ENCODE measurements at places on chromosomes 13 and 19. TPM values are rescaled to one million over a fixed set of nuclear protein-coding genes. Genes with fewer than 3 reads are reported as not detected.

GRCh38 chr19:30310602-30311263 lies 61.5 kb upstream of the ZNF536 start:
- no peak for DNase-seq

DNA sequence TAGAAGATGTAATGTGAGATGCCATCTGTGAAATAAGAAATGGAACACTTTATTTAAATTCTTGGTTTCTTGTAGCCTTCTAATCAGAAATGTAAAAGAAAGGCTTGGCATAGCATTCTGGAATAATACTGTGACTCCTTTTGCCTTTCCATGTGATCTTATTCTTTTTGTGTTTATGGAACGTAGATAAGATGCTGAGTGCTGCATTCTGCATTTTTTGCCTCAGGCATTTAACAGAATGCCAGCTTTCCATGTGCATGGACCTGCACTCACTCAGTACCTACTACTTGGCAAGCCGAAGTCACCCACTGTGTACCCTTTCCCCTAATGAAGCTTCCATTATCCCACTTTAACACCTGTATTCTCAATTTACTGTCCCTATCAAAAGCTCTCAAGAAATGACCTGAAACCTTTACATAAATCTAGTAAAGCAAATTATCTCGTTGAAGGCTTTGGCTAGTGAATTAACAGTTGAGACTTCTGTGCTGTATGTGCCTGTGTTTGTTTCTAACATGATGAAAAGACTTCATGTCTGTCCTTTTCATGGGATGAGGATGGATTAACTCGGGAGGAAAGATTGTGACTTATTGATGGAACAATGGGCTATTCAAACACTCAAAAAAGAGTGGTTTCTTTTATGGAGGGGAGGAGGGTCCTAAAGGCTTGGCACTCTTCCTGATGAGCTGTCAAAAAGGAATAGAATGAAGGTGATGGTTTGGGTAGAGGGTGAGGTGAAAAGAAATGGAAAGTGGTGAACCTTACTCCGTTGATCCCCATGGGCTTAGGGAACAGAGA lies 44.7 kb upstream of the FRY start:
- no peak for DNase-seq

DNA sequence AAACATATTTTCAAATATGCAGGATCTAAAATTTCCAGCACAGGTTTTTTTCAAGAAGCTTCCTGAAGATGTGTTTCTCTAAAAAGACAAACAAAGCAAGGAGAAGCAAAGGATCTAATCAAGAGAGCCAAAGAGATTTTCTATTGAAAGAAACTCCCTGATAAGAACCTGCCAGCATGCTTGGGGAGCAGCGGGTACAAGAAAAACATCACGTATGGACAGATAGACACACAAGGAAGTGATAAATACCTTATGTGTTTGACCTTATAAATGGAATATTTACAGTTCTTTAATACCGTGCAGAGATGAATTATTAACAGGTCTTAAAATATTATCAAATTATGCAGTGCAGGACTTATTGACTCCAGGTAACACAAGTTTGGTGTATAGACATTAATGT lies 562.1 kb downstream of the DACH1 start:
- DNase-seq: peak; percentile 50

- DNase-seq: no peak
These were observed 39.9 kb downstream of the DOCK9 start for GRCh38 chr13:98937911-98938381.

- DNase-seq: no peak
These were observed 145.0 kb downstream of the SLITRK6 start for GRCh38 chr13:85654227-85654626.

GRCh38 chr19:41264581-41265394 lies 616 bp downstream of the HNRNPUL1 start:
- DNase-seq: peak; percentile 19

DNA sequence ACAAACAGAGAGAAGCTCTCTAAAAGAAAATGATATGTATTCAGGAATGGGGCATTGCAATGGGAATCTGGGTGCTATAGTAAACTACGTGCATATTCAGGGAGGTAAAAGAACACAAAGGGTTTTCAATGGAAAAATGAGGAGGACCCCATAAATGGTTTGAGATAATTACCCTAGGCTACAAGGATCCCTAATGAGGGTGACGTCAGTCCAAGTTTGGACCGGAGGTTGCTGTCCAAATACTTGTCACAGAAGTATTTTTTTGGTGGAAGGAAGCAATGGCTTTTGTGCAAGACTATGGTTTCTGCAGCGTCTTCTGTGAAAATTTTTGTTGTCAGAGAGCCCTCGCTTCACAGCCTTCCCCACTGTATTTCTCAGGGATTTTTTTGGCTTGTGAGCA lies 995 bp upstream of the CEACAM18 start:
- no peak for DNase-seq

DNA sequence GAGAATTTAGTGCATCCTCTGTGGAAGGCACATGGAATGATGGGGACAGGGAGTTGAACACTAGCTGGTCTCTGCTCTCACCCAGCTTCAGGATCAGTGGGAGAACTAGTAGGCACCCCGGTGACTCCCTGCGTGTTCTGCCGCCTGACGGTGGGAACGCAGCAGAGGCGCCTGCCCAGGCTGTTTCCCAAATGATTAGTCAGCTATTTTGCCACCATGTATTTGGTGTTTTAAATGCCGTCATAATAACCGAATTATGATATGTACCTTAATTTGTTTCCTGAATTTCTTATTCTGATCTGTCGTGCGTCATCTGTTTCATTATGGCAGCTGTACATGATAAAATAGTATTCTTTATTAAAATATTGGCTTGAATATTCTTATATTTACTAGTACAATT lies 115.9 kb upstream of the GJB6 start:
- no peak for DNase-seq

GRCh38 chr19:35869327-35870123 lies 1.2 kb downstream of the APLP1 start:
- peak; percentile 73 for DNase-seq

The ZNF587 gene
- total RNA-seq: 60.0 TPM

The CEACAM16 gene
- 0.12 TPM for total RNA-seq

The MAST1 gene
- total RNA-seq: 0.83 TPM

The IGLON5 gene
- total RNA-seq: 0.37 TPM
